ENCODE measurements at places on chromosomes 1 and 21.

DNA sequence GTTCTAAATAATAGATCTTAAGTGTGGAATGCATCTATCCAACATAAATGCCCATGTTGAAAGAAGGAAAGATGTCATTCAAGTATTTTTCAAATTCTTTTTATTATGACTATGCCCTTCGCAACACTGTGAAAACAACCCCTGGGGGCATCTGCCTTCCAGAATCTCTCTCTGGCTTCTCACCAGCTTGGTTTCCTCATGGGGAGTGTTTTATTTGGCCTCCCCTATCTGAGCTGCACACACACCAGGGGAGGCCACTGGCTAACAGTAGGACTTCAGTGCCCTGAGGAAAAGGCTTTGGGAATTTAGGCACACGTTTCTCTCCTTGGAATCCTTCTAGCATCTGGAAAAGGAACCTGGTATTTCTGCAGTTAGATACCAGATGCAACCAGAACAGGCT, 130.6 kb downstream of the EDEM3 start:
- no peak for DNase-seq

DNA sequence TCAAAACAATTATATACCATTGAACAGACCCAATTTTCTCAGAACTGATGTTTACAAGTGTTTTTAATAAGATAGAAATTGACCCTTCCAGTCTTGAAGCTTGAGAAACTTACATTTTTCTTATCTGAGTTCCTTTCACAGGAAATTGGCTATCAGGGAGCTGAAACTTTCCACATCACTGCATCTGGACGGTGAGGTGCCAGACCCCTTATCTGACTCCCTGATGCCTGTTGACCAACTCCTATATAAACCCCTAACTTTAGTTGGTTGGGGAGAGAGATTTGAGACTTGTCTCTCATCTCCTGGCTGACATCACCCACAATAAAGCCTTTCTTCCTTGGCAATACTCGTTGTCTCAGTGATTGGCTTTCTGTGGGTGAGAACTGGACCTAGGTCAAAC, 31.4 kb downstream of the LACTBL1 start:
- no peak for DNase-seq

DNA sequence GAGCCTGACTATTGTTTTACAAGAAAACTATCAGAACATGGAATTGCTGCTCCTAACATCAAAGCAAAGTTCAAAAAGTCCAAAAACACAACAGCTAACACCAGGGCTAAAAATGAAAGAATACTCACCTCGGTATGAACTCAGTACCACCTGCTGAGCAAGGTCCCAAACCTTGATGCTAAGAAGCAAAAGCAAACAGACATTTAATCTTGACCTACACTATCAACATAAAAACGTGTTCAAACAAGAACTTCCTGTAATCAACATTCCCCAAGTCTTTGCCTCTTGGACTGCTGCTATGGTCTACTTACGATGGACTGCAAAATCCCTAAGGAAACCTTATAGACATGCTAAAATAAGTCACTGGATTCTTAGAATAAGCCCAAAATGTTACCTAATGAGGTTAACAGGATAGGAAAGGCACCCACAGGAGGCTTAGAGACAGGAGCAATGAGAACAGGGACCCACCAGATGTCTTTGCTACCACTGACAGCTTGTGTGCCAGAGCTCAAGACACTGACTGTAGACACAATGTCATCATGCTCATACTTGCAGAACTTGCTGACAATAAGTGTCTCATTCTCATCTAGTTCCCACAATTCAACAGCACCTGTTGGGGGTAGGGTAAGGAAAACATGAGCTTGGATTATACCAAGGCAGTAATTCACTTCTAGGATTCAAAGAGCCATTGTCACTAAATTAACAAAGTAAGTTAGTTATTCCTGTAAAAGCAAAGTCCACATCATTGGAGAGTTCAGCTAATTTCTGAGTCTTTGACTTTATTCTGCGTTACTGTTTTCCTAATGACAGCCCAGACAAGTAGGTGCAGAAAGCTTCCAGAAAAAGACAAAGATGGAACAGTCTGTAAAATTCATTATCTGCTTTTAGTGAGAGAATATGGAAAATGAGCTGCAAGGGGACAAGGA, 1.8 kb downstream of the WDR77 start:
- DNase-seq: no peak

DNA sequence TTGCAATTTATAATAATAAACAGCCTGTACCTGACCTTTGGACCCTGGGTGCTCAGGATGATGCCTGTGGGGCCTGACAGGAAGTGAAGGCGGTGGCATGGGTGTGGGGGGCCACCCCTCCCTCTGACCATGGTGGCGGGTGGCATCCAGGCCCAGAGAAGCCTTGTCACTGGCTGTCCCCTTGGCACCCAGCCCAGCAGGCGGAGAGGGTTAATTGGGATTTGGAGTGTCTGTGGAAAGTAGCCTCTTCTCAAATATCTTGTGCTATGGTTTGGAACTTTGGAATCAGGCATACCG, 20.5 kb downstream of the SOX13 start:
- DNase-seq: no peak

DNA sequence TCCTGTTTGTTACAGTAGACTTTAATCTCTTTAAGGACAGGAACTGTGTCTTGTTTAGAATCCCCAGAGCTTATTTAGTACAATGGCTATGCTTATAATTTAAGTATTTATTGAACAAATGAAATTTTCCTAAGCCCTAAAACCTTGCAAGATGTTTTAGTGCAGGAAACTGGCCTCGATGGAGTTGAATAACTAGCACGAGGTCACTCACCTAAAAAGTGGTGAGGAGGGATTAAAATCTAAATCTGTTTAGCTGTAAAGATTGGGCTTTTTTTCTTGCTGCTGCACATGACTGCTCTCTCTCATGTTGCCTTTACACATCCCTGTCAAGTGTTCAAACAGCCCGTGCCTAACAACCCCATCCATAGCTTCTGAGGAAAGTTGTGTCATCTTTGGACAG, 10.2 kb downstream of the NFYC start:
- no peak for DNase-seq

DNA sequence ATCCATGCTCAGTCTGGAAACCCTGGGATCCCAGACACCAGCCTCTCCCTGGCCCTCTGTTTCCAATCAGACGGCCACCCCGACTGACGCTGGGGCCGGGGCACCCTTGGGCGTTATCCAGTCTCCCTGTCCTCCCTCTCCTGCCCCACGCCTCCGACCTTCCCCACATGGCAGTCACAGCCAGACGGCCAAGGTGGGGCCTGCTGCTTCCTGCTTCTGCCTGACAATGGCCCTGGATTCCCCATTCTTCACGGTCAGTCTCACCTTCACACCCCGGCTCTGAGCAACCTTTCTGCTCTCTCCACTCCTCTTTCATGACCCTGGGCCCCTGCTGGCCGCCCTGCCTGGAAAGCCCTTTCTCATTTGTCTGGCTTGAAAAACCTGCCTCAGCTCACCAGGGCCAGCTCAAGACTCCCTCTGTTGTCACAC, 6.6 kb downstream of the GNG4 start:
- no peak for DNase-seq

- DNase-seq: no peak
These were observed 32.1 kb downstream of the SH3BP5L start for GRCh38 chr1:248793592-248793991.

DNA sequence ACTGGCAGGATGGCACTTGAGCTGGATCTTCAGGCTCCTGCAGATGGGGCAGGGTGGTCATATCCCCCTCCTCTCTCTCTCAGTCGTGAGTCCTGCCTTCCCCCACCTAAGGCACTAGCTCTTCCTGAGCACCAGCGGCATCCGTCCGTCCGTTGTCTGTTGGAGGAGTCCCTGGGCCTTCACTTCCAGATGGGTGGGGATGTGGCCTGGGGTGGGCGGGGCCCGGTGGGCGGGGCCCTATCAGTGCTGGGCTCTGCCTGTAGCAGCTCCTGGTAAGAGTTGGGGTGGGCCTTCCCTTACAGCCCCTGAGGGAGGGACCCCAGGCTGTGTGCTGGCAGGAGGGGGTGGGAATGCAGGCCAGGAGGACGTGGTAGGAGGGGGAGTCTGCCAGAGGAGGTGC, 10.3 kb downstream of the LDLRAD2 start:
- no peak for DNase-seq

GRCh38 chr1:70966018-70966638, 81.5 kb downstream of the PTGER3 start:
- DNase-seq: no peak

Data from fibroblast of skin of right biceps (primary cell).